ENCODE measurements at places on chromosomes 3 and 15. TPM values are rescaled to one million over a fixed set of nuclear protein-coding genes. Genes with fewer than 3 reads are reported as not detected.

DNA sequence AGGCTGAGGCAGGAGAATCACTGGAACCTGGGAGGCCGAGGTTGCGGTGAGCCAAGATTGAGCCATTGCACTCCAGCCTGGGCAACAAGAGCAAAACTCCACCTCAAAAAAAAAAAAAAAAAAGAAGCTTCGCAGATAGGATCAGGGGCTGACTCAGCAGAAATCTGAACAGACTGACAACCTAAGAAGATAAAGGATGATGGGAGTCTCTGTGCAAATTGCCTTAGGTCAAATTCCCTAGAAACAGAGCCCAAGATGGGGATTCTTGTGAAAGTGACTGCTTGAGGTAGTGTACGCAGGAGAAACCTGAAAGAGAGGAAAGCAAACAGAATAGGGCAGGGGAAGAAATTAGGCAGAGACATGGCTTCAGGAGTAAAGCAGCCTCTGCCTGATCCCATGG, 160.8 kb upstream of the LRIG1 start:
- H3K27ac ChIP-seq: no peak overlapping the region
- DNase-seq: no peak
- no peaks in the 10 kb centered on the region for H3K4me1 ChIP-seq
- no peak overlapping the region for H3K4me3 ChIP-seq
- peaks cover under 1% of the 10 kb centered on the region for H3K27me3 ChIP-seq

- peaks cover 13% of the 10 kb centered on the region for H3K4me1 ChIP-seq
- H3K4me3 ChIP-seq: no peak overlapping the region
- no peaks in the 10 kb centered on the region for H3K36me3 ChIP-seq
- no peak for DNase-seq
- no peak overlapping the region for H3K27ac ChIP-seq
Observed at GRCh38 chr3:45241206-45241605, 15.1 kb upstream of the TMEM158 start.

The FBXW12 gene
- total RNA-seq: not detected

The ENTPD3 gene
- not detected for total RNA-seq
